ENCODE measurements at places on chromosomes 16 and 17. TPM values are rescaled to one million over a fixed set of nuclear protein-coding genes. Genes with fewer than 3 reads are reported as not detected.

- no peak for DNase-seq
Measured at GRCh38 chr17:53273126-53273525, 549.6 kb upstream of the KIF2B start.

DNA sequence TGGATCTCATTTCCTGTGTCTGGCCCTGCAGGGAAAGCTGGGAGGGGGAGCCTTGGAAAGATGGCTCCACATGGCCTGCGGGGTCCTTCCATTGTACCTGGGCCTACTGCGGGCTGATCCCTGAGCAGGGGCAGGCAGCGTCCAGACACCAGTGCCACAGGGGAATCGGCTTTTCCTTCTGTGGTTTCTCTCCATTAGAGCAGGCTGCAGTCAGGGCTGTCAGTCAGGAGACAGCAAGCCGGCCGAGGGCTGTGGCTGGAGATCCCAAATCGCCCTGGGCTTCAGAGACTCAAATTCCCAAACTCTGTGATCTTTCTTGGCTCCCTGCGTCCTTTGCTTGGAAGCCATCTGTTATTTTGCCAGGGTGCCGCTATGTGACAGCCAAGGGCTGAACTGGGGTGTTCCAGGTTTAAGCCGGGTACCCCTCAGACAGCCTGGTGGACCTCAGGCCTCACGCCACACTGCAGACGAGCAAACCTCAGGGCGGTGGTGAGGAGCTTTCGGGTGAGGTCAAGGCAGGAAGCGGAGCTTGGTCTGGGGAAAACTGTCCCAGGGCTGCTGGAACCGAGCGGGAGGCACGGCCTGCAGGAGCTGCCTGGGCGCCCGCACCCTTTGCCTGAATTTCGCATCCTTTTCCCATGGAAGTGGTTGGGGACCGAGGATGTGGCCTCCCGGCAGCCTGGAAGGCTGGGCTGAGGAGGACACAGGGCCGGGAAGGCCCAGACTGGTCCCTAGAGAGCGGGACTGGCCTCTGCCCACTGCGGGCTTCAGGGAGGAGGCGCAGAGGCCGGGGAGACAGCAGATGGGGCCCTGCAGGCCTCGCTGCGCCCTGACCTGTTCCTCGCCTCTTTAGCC is 1.5 kb upstream of the CPNE7 start:
- no peak for DNase-seq

- DNase-seq: no peak
Measured at GRCh38 chr16:11182411-11182810, 73.6 kb downstream of the SOCS1 start.

GRCh38 chr17:59389066-59389465 is 57.6 kb downstream of the YPEL2 start:
- DNase-seq: no peak

MYO15A gene
- total RNA-seq: 1.6 TPM

Measured in bronchial epithelial cell (primary cell).